ENCODE measurements at places on chromosomes 5 and 9.

DNA sequence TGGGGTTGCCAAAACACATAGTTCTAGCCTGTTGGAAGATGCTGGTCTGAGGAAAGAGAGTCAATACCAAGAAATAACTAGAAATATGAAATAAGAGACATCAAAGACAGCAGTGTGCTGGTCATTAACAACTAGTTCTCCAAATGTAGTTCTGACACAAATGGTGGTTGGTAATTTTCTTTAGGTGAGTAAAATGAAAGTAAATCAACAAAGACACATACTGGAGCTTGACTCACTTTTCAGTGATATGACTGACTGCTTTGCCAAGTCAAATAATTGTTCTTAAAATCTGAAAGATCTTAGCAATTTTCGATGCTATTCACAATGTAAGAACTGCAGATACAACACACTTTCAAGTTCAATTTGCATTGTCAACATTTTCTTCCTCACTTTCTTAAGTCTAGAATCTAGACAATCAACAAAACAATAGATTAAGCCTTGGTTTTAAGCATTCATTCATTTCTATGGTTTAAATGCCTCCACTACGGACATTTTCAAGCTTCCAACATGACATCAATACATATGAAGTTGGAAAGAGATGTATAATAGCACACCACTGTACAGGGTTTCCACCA is 166.8 kb upstream of the MAP3K1 start:
- no peak for DNase-seq

DNA sequence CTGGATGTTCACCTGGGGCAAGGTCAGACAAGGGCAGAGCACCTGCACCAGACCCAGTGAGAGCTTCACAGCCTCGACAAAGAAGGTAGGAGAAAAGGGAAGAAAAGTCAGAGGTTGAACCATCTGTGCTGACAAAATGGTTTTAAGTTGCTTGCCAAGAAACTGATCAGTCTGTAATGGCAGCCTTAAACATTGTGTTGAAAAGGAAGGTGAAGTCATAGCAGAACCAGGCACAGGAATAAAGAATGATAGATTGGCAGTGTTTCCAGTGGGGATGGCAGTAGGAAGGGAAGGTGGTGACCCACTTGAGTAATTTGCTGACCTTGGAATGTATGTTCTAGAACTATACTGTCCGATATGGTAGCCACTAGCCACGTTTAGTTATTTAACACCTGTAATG is 34.2 kb downstream of the HTR4 start:
- DNase-seq: no peak

DNA sequence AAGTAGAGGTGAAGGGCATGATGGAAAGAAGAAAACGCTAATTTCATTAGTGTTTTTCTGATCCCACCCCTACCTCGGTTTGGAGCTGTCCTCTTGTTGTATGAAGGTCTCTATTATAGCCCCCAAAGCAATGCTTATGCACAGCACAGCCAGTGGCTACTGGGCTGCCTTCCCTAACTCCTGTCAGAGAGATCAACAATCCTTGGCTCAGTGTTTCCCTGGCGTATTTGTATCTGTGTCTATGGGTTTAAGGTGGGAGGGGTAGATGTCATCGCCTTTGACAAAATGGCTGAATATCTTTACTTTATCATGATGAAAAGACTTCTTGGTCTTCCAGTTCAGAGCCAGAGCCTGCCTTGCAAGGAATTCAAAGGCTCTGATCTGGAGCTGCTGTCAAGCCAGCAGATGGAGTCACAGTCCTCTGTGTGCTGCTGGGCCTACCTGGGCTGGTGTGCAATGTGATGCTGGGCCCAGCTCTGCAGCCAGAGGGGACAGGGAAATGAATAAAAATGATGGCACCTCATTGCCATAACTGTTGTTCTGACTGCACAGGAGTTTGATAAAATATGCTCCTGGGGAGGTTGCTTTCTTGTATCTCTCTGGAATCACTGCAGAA is 20.1 kb upstream of the HSPA9 start:
- no peak for DNase-seq

GRCh38 chr9:96156171-96156974 is 145.6 kb downstream of the HSD17B3 start:
- DNase-seq: no peak

GRCh38 chr5:171633776-171634470 is 151.7 kb upstream of the SMIM23 start:
- DNase-seq: no peak

- no peak for DNase-seq
Measured at GRCh38 chr5:172800088-172800551, 29.1 kb upstream of the DUSP1 start.

DNA sequence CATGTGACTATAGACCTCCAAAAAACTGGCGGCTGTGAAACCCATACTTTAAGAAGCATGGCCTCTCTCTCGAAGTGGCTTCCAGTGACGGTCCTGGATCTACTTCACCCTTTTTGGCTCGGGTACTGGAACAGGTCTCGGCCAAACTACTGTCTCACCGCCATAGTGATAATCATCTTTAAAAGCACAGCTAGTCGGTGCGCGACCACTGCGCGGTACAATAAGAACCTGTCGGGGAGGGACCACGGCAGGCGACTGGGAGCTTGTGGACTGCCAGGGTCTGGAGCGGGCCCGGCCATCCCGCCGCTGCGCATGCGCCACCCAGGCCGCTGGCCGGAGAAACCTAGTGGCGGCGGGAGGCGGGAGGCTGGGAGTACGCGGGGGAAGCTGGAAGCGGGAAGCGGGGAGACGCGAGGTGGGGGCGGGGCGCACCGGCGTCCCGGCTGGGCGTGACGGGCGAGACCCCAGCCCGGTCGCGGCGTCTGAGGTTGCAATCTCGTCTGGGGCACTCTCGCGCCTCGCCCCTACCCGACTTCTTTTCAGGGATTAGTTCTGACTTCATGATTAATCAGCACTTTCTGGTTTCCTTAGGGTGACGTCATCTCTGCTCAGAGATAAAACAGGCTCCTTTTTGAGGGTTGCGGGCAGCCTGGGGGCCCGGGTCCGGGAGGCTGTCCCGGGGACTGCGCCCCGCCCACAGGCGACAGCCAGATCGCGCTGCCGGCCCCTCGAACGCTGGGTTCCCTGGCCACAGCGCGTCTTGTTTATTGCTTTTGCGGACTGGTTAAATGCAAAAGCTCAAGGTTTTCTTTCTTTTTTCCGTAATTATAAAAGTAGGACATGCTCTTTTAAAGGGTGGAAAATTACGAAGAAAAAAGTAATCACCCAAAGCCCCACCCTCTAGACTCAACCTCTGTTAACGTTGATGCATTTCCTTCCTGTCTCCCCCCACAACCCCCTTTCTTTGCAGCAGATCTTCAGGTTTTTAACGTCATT is 266.8 kb downstream of the CWC27 start:
- peak; percentile 89 for DNase-seq
